ENCODE measurements at places on chromosomes 7 and 10.

GRCh38 chr7:28988091-28988490 is 30.0 kb upstream of the TRIL start:
- DNase-seq = peak; percentile 52

- no peak for DNase-seq
Measured at GRCh38 chr10:99233000-99233688, 2.5 kb downstream of the HPSE2 start.

GRCh38 chr10:23927576-23928325 is 281.2 kb upstream of the KIAA1217 start:
- no peak for DNase-seq

DNA sequence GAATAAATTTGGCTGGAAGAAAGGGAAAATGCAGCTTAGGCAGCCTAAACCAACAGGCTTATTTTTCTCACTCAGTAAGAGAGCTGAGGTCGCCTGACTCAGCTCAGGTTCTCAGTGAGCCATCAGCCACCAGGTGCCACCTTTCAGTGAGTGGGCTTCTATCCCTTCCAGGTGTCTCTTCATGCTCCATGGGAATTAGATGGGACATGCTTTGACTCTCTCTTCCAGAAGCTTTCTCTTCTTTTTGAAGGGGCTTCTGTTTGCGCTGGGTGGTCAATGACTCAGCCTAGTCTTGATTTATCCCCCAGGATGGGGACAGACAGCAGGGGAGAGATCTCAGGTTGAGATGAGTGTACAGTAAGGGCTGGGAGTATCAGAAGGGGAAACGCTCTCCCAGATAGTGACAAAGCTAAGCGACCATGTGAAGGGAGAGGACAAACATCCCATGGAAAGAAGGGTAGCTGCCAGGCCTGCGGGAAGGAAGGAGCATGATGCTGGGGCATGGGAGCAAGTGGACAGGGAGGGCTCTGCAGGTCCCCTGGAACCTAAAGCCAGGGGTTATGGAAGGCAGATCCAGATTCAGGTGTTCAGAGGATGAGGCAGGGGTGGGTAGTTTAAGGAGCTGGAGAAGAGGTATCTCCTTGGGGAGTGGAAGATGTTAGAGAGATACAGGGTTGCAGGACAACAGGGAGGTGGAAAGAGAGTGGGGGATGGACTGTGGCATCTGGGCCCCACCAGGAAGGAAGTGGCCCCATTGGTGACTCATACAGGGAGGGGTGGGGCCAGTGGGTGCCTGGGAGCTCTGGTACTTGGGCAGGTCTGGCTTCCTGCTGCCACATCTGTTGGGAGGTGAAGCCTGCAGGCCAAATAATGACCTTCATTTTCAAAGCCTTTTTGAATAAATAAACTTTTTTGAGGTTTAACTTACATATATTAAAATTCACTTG is 32.5 kb downstream of the OGDH start:
- DNase-seq = peak; percentile 88

GRCh38 chr7:108286290-108286904 is 156.2 kb upstream of the LAMB4 start:
- no peak for DNase-seq

DNA sequence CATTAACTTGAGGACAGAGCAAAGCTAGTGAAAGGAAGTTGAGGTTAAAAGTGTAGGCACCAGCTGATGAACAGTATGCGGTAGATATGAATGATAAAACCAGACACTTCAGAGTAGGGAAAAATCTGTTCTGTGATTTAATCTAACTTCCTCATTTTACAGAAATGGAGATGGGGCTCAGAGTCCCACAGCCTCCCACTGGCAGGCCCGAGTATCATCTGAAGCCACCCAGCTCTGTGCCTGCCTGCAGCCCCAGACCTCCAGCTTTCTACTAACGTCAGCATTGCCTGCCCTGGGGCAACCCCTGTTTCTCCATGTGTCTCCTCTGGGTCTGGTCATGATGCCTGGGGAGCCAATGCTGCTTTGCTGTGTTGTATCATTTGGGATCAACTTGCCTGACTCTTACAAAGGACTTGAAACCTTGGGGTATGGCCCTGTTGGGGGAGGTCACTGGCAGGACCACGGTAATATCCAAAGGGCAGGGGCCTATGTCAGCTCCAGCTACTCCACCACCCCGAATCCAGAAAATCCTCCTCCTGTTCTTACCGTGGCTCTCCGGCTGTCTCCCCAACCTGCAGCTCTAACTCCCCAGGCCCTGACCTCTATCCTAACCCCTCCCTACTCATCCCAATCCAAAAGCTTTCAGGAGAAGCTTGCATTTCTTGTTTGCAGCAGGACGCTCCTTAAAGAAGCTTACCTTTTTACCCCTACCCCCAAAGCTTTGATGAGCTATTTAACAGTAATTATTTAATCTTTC is 56.2 kb upstream of the NPY start:
- no peak for DNase-seq

- no peak for DNase-seq
Measured at GRCh38 chr7:112300831-112301407, 94.4 kb downstream of the ZNF277 start.

DNA sequence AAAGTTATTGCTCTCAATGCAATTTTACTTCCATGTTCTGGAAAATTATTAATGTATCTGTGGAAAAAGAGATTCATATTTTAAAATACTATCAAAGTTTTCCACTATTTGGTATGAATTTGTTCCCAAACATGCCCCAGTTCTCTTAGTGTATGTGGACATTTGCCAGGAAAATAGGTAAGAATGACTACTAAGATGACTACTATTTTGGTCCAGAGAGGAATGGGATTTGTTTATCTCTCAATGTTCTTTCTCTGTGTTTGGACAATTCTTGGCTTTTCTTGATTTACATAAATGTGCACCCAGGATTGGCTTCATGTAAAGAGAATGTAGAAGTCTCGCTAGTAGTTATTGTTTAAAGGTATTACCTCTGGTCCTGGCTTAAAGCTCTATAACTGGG is 60.3 kb upstream of the POT1 start:
- DNase-seq = no peak

DNA sequence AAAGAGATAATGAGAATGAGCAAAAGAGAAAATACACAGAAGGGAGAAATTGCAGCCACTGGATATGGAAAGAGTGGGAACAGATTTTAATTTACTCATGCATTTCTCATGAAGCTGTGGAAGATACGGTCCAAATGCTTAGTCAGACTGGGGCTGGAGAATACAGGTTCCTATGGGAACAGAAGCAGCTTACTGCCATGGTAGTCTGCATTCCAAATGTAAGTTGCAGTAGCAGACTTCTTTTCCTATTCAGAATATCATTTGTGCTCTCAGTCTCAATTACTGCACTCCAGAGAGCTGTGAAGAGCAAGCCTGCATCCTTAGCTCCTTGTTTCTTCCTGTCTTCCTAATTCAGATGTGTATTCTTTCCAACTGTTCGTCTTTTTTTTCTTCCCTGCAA is 190.8 kb upstream of the TMEM196 start:
- peak; percentile 5 for DNase-seq

DNA sequence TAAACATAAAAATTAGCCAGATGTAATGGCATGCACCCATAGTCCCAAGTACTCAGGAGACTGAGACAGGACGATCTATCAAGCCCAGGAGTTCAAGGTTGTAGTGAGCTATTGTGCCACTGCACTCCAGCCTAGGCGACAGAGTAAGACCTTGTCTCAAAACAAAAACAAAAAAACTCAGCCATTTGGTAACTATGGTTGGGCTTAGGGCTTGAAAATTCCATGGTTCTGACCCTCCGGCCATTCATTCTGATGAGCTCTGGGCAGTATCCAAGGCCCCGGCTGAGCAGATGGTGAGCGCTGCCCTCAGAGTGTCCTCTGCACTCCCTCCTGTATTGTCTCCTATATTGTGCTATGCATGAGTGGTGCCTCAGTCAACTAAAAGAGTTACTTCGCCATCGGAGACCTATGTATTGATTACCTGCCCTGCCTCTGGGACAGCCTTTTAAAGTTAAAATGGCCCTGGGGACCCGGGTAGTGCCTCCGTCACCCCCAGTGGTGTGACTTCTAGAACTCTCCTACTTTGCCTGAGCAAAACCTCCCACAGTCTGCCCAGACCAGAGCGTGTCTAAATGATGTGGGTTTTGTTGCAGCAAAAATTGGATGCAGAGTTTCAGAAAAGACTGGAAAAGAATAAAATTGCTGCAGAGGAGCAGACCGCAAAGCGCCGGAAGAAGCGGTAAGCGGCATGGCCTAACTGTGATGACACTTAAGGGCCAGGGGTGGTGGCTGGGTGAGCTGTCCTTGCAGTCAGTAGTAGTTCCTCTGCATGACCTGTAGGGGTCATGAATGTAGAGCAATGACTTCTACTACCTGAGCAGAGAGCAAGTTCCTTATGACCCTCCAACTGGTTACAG is 8.1 kb downstream of the PRKRIP1 start:
- peak; percentile 68 for DNase-seq

- peak; percentile 70 for DNase-seq
Measured at GRCh38 chr7:786472-787255, 45.6 kb upstream of the SUN1 start.

DNA sequence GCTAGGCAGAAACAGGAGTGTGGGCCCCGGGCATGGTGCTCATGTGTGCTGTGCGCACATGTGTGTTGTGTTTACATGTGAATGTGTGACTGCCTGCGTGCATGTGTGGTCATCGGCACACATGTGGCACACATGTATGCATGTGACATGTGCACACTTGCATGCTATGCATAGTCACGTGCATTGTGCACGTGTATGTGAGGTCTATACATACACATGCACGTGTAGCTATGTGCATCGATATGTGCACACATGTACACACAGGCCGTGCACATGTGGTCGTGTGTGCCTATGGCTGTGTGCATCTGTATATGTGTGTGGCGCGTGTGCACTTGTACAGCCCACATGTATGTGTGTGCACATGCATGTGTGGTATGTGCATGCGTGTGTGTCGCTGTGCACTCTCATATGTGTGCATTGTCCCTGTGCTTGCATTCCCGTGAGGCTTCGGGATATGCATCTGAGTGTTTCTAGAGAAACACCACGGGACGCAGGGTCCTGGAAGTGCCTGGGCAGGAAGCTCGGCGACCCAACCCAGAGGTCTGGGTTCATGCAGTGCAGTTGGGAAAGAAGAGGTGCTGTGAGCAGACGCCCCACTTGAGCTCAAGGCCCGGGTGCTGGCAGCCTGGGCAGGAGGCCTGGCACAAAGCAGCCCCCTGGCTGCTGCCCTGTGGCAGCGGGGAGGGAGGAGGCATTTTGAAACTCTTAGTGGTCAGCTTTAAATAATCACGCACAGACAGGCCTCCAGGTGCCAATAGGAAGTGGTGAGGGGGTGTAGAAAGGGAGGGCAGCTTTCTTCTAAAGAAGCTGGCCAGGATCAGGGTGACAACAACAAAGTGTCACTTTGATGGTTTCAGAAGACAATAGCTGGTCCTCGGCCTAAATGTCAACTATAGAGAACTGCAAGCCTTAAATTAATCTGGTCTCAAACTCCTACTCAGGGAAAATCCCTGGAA is 410.0 kb upstream of the MGMT start:
- DNase-seq = no peak

GRCh38 chr10:30199376-30200016 is 140.1 kb upstream of the JCAD start:
- DNase-seq = peak; percentile 62

Measured in epithelial cell of esophagus (primary cell).